ENCODE measurements at places on chromosomes 7 and 10. TPM values are rescaled to one million over a fixed set of nuclear protein-coding genes. Genes with fewer than 3 reads are reported as not detected.

DNA sequence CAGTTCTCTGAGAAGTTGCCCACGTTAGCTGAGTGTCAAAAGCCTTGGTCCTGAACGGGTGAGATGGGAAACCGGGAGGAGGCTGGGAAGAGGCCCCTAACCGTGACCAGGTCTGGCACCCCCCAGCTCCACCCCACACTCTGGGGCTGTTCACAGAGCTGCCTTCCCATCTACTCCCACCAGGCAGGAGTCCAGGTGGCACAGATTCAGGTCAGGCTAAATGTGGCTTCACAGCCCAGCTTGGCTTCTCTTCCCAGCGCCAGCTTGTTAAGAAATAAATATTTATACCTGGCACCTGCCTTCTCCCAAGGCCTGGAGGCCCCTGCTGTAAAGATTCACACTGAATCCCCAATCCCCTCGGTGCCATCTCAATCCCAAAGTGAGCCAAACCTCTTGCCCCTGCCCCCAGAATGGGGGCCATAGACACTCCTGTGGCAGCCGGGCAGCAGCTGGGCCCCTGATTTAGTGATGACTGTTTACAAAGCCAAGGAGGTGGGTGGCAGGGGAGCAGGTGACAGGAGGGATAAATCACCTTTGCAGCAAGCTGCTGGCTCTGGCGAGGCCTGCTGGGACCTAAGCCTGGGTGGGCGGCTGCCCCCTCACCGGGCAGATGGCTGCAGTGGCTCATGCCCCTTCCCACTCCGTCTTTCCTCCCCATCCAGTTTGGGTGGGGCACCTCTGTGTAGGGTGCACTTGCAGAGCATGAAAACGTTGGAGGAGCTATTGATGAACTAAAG lies 72.5 kb downstream of the GOLGA7B start:
- DNase-seq: no peak

GRCh38 chr10:120177330-120177729 lies 279.7 kb upstream of the PLPP4 start:
- no peak for DNase-seq

The PLEKHS1 gene
- not detected for total RNA-seq

The TAC1 gene
- total RNA-seq: 3.8 TPM

The RBP4 gene
- total RNA-seq: 55.5 TPM

DNA sequence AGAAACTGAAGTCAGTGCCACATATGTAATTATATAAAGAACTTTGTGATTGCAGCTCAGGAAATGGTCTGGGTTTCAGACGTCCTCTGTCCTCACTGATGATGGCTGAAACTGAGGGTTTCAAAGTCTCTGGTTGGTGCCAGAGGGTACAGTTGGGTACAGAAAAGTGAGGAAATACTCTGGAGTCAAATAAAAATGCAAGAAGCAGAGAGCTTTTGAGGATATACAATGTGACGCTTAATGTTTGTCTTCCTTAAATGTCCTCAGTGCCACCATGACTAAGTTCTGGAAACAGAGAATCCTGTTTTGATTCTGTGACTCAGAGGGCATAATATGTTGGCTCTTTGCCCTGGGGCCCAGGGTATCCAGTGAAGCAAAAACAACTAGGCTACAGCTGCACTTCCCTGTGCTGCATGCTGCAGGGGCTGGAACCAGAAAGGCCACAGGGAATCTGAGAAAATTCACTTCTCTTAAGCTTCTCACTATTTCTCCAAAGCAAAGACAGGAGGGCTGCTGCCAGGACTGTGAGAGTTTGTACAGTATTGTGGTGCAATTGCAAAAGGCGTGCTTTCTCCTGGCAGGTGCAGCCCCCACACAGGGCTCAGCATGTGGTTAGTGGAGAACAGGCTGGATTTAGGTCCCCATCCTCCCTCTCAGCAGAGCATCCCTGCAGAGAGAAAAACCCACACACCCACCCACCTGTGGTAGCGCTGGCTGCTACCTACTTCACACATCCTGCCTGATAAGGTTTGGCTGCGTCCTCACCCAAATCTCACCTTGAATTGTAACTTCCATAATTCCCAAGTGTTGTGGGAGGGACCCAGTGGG lies 169.5 kb upstream of the SVIL start:
- DNase-seq: peak; percentile 43

The SEC61G gene
- 97.8 TPM for total RNA-seq

DNA sequence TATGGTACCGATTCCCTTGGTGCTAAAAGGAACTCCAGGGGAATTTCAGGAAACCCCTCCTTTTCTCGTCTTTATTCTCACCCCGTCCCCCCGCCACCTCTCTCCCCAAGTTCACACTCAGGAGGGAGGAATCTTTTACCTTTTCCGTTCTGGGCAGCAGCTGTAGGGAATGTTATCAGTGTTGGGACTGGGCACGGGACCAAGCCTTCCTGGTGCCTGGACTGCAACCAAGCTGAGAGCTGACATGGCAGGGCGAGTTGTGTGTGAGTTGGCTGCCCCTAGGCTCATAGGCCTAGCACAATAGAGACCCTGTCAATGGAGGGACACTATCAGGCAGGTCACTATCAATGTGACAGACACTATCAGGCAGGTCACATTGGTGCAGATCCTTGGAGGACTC lies 121.4 kb downstream of the TCF7L2 start:
- DNase-seq: no peak

GRCh38 chr7:68671671-68672070 lies 926.6 kb upstream of the AUTS2 start:
- no peak for DNase-seq

DNA sequence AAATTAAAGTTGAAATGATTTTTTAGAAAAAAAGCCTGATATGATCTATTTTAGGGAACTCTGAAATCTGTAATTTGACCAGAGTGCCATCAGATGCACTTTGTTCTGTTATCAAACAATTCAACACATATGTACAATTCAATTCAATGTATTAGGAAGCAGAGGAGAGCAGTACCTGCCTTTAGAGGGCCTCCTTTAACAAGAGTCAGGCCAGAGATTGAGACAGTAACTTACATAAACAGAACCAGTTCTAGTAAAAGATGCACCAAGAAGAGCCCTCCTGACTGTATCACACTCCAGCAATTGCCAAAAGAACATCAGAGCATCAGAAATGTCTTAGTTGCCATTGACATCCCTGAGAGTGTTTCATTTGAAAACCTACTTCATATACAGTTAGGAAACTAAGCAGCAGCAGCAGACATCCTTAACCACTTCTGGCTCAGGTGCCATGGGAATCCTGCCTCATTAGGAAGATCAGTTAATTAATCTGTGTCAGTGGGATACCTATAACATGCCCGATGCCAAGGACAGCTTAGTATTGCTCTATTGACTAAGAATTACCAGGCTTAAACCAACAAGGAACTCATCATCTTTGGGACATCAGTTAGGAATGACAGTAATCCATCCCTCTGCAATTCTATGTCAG lies 1222.6 kb upstream of the LRRN3 start:
- DNase-seq: no peak

- DNase-seq: no peak
Observed at GRCh38 chr7:92496876-92497275, 19.1 kb upstream of the ERVW-1 start.

DNA sequence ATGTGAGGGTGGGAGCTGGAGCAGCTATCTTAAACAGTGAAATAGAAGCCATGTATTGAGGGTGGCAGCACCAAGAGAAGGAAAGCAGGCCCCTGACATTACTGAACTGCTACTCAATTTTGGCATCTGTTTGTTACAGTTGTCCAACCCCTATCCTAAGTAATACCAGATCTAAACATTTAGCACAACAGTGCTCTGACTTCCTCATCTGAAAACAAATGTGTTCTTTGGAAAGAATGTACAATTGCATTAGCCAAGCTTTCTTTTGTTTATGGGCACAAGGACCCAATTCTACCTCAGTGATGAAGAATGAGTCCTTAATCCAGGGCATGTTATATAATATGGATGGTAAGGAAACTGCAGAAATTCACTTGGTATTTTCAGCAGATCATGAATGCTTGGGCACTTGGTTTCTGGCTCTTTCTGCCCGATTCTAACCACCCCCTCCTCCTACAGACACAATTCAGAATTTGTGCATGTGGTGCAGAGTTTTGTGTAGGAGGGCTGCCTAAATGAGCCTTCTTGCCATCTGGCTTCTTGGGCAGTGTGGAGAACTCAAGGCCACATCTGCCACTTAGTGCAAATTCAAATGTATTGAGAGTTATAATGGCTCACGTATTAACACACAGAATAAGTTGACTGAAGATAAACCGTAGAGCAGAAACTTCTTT lies 36.9 kb upstream of the KMT2E start:
- peak; percentile 49 for DNase-seq

The CHAT gene
- not detected for total RNA-seq

DNA sequence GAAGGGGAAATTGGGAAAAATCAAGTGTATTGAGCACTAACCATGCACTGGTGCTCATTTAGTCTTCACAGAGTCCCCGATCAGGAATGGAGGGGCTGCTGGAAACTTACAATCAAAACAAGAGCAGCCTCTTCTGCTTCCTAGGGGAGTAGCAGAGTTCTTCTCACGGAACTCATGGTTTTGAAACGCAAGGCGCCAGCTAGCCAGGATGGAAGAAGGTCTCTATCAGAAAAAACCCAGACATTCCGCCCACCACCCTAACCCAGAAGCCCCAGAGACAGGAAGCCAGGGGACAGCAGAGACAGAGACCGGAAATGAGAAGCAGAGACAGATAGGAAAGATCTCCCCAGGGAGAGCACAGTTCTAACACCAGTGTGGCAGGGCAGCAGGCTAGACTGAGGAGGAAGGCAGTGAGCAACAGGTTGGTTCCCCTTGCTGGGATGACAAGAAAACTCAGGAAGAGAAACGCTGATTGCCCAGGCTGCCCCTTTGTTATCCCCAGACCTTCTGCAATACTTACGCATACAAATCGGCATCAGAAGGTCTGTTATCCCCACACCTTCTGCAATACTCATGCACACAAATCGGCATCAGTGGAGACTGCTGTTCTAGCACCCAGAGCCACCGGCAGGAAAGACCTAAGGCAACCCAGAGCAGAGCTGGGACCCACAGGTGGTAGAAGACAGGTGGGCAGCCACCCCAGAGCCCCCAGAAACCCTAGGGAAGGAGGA lies 99.2 kb downstream of the CPXM2 start:
- no peak for DNase-seq

- no peak for DNase-seq
Observed at GRCh38 chr7:102426268-102427018, 6.9 kb upstream of the ORAI2 start.

GRCh38 chr10:35006836-35007235 lies 83.3 kb downstream of the CUL2 start:
- no peak for DNase-seq

- no peak for DNase-seq
Observed at GRCh38 chr10:74097776-74098175, 52.9 kb downstream of the AP3M1 start.

The SEMA3D gene
- total RNA-seq: 72.6 TPM

- no peak for DNase-seq
Observed at GRCh38 chr10:70474780-70475179, 3.8 kb upstream of the PALD1 start.

GRCh38 chr10:126525326-126525725 lies 137.0 kb upstream of the ADAM12 start:
- DNase-seq: no peak

- DNase-seq: peak; percentile 15
Observed at GRCh38 chr10:23344241-23344841, at the start of gene C10orf67. C10orf67 (minus strand) TSS chr10:23344797; CDS start chr10:23344774, 23 bp downstream.

GRCh38 chr7:118232837-118233236 lies 8.3 kb downstream of the ANKRD7 start:
- no peak for DNase-seq

DNA sequence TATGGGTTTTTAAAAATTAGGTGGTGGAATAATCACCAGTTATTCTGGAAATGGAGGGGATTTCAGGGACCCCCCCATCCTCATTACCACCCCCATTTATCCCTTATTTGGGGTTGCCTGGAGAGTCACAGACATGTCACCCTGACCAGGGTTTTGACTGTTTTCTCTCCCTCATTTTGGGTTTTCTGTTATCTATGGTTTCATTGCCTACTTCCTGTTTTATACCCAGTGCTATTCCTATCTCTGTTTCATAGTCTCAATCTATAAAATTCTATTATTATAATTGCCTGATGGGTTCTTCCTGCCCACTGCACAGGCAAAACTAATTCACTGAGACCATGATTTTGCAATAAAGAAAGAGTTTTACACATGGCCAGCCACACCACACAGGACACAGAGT lies 15.9 kb upstream of the FAM221A start:
- DNase-seq: no peak

DNA sequence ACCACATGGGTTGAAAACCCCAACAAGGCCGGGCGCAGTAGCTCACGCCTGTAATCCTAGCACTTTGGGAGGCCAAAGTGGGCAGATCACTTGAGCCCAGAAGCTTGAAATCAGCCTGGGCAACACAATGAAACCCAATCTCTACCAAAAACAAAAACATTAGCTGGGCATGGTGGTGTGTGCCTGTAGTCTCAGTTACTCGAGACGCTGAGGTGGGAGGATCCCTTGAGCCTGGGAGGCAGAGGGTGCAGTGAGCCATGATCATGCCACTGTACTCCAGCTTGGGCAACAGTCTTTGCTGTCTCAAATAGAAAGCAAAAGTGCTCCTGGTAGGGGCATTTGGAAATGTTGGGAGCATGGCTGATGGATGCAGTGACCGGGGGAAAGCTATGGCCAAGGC lies 209.6 kb upstream of the PLXNA4 start:
- no peak for DNase-seq

DNA sequence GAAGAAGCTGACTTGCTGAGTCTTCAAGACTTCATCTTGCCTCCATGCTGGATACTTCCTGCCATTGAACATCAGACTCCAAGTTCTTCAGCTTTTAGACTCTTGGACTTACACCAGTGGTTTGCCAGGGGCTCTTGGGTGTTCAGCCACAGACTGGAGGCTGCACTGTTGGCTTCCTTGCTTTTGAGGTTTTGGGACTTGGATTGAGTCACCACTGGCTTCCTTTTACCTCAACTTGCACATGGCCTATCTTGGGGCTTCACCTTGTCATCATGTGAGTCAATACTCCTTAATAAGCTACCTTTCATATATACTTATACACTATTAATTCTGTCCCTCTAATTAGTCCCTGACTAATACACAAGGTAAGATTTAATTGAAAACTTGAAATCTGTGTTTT lies 361.7 kb upstream of the SEMA3C start:
- no peak for DNase-seq

- DNase-seq: no peak
Observed at GRCh38 chr7:28191751-28192150, 11.2 kb upstream of the JAZF1 start.

The CDK13 gene
- total RNA-seq: 70.5 TPM

The GRM3 gene
- 0.20 TPM for total RNA-seq

DNA sequence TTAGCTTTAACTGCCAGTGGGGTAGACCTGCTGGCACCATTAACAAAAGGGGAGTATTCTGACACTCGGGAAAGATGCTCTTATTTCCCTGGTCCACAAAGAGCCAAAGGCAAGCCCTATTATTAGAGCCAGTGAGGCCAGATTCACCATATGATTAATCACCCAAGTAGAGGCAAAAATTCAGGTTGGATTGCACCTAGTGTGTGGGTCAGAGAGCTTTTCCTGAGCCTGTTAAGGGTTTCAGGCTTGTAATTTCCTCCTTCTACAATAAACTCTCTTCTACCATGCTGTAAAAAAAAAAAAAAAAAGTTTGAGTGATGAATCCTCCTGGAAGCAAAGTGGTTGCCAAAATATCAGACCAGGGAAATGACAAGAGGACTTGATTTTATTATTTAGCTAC lies 163.5 kb downstream of the MBL2 start:
- DNase-seq: no peak

Measured in skin of body (tissue), 3 donors.